ENCODE measurements at places on chromosomes 13 and 19. TPM values are rescaled to one million over a fixed set of nuclear protein-coding genes. Genes with fewer than 3 reads are reported as not detected.
A peak's percentile ranks its signal among the peaks of the same experiment; 100 is the strongest.

- no peak for DNase-seq
Measured at GRCh38 chr19:45597425-45598111, 4.4 kb downstream of the GPR4 start.

CYP2A6 gene
- not detected for polyA plus RNA-seq

IFNL1 gene
- polyA plus RNA-seq, result not detected

DNA sequence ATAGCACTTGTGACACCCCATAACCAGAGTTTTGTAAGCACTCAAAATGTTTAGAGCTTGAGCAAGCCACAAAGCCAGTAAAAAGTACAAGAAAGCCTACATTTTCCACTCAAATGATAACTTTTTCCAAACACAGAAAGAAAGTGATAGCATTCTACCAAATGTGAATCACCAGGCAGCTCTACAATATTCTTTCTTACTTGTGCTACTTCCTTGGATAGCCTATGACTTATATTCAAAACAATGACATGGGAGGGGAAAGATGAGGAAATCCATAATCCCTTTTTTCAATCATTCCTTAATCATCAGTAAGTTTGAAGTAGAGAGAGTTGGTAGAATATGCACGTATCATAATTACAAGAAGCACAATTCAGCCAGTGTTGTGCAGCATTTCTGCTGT, 650.8 kb upstream of the PCDH9 start:
- no peak for DNase-seq

- DNase-seq, result no peak
Measured at GRCh38 chr13:86731987-86732386, 932.8 kb upstream of the SLITRK6 start.

DNA sequence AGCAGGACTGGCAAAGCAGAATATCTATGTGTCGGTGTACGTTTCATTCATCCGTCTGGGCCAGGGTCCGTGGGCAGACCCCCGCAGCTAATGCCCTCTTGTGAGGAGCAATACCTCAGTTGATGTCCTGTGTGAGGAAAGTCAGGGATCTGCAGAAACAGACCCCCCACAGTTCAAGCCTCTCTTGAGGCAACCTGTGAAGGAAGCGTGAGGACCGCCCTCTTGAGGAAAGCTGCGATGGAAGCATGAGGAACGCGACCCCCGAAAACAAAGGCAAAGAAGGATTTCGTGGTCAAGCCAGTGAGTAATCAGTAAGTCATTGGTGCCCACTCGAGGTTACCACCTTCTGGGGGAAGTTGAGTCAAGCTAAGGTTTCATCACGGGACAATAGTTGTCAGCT, 20.9 kb upstream of the ZNF83 start:
- DNase-seq, result no peak

DNA sequence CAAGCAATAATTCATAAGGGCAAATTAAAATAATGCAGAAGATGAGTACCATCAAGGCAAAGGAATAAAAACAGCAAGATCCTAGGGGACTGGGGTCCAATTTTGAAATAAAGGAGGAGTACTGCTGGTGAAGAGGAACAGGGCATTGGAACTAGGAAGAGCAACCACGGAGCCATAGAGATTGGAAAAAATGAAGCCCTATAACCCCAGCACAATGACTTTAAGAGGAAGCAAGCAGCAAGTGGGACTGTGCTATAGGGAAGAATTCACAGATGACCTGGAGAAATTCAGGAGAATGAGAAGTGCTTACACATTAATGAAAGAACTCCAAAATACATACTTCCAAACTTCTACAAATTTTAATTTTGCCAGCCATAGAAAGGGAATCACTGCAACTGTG, 44.9 kb upstream of the ITM2B start:
- DNase-seq, result no peak

DNA sequence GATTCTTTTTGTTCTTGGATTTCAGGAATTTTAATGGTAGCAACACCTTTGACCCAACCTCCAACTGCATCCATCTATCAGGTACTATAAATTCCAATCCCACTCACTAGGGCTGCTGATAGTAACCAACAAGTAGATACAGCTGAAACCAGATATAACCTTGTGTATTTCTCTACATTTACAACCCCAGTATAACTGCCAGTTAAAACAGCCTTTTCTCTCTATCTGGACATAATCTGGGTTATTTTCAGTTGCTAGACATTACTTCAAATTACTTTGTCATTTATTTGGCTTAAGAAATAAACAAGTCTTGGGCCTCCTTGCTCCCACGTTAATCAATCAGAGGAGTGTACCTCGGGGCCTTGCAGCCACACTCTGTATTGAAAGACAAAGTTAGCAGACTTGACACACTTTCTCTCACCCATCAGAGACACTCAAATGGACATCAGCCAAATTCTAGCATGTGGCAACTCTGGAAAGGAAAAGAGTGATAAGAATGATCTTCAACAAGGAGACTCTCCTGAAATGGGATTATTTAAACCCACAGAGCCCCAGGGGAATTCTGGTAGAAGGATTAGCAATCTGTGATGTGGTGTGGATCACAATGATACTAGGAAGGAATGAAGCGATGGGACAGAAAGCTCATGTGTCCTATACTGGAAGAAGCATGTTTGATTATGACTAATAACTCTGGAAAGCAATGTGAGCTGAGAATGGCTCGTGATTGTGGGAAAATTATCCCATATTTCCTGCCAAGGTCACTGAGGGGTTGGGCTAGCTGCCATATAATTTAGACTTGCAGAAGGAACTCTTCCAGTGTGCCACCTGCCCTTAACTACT, 157.5 kb downstream of the FLT1 start:
- DNase-seq, result no peak

PRX gene
- 0.56 TPM for polyA plus RNA-seq

LILRB2 gene
- 23.8 TPM for polyA plus RNA-seq

DNA sequence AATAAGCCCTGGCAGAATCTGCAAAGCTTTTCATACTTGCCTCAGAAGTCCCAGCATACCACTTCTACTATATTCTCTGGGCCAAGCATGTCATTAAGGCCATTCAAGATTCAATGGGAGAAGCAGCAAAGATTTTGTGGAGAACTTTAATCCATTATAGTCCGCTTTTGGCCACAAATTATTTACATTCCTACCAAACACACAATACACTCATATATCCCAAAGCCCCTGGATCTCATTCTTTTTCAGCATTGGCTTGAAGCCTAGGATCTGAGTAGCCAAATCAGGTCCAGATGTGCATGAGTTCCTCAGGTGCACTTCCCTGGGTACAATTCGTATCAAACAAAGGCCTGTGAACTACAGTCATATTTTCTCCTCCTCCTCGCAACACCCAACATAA, 203.4 kb downstream of the NDFIP2 start:
- DNase-seq, result no peak

DNA sequence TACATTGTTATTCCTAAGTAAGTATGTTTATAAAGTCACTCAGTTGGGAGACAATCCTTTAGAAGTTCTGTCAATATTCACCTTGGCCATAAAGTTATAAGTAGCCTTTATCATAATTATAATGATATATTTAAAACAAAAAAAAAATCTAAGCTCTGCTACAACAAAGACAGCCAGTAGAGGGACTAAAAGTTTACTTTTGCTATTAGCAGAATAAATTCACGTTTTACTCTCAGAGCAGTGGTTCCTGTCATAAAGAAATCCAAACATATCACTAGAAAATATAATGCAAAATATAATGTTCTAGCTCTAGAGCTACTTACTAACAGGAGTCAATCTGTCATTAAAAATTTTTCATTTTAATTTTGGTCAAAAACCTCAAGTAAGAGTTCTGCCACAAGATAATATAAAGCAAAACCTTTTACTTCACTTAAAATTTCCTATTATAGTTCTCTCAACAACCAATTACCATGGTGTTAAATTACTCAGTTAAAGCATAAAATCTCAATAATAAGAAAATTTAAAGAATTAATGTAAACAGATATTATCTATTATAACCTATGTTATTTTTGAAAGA, 17.7 kb downstream of the INTS6 start:
- DNase-seq, result no peak

- DNase-seq, result no peak
Measured at GRCh38 chr19:53782698-53783097, 41.4 kb downstream of the NLRP12 start.

- DNase-seq, result no peak
Measured at GRCh38 chr19:1488282-1488601, 1.9 kb downstream of the PCSK4 start.

DNA sequence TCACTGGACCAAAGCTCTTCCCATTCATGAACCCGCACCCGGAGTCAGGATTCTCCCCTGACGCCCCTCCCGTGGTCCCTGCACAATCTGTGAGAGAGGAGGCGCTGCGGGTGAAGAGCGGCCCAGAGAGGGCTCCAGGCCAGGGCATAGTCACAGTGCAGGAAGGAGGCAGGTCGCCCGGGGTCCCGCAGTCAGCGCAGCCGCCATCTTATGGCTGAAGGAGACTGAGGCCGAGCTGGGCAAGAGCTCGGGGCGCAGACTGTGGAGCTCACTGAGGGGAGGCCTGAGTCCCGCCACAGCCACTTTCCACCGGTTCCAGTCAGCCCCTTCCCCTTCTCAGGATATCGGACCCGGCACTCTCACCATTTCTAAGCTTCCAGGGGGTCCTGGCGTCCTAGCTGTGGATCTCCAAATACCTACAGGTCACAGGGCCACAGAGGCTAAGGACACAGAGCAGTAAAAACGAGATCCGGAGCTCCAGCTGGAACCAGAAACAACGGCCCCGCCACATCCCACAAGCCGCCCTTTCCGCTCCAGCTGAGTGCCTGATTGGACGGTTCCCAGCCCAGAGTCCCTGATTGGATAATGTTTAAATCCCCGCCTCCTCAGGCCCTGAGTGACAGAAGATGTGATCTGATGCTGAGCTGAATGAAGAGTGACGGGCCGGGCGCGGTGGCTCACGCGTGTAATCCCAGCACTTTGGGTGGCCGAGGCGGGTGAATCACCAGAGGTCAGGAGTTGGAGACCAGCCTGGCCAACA, at the start of gene ZNF99:
Gene ZNF99, minus strand, starts transcription at position 501 of the 760 bp plus-strand sequence. Its CDS starts 135 bp downstream, at position 366.
- no peak for DNase-seq

GRCh38 chr19:54319049-54319448, 6.1 kb upstream of the LILRA5 start:
- DNase-seq, result no peak

RNF225 gene
- polyA plus RNA-seq, result not detected

- peak; percentile 51 for DNase-seq
Measured at GRCh38 chr19:33501693-33502356, 19.8 kb downstream of the PEPD start.

SLC6A16 gene
- 2.7 TPM for polyA plus RNA-seq

DNA sequence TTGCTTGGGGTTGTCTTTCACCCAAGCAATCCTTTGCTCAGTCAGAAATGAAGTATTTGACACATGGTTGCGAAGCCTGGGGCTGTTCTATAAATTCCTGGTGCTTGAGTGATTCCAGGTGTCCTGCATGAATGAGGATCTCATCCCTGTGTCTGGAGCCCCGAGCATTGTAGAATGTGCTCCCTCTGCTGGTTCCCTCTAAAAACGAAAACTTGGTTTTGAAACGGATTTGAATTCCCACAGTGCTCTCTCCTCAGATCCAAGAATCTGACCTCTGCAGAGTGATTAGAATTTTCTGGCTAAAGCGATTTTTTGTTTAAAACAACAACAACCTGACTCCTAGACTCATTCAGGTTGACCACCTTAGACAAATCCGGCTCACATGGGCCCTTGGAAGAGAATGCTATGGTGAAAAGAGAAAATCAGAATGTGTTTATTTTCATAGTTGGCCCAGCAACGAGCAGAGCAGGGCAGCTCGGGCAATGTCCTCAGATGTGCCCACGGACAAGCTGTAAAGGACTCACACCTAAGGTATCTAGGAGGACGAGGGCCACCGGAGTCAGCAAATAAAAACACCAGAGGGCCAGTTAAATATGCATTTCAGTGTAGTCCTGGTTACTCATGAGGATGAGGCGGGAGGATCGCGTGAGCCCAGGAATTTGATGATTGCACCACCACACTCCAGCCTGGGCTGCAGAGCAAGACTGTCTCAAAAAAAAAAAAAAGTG, 8.7 kb upstream of the ATP12A start:
- DNase-seq, result no peak

DNA sequence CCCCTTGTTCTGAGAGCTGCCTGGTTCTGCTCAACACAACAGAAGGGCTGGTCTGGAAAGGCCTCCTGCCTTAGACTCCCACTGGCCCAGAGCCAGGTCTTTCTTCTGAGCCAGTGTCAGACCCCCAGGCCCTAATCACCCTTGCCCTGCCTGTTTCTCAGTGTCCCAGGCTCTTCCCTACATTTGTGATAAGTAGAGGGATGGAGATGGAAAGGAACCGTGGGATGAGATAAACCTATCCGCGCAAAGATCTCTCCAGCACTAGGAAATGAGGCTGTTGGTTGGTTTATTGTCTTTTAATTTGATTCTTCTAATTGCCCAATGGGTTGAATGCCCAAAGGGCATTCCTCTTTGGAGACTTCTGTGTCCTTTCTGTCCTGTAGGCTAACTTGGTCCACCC, 470.0 kb downstream of the TSHZ3 start:
- no peak for DNase-seq

- no peak for DNase-seq
Measured at GRCh38 chr13:26168835-26169234, 53.3 kb downstream of the RNF6 start.

PINLYP gene
- 10.5 TPM for polyA plus RNA-seq

DNA sequence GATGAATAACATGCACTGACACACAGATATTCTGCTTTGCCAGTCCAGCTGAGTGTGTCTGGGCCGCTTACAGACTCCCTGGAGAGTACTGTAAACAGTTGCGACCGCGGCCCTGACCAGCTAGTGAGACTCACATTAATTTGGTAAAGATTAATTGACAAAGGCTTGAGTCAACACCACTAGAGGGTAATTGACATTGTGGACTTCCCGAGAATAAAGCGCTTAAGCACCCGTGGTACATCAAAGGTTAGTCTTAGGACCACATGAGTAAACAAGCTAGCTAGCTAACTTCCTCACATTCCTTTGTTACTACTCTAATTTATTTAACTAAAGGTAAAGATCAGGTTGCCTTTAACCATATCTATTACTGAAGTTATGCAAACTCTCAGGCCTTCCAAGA, 624.4 kb upstream of the ARGLU1 start:
- no peak for DNase-seq

GRCh38 chr13:91117351-91117750, 230.1 kb upstream of the MIR17HG start:
- no peak for DNase-seq

FPR3 gene
- 5.4 TPM for polyA plus RNA-seq

DNA sequence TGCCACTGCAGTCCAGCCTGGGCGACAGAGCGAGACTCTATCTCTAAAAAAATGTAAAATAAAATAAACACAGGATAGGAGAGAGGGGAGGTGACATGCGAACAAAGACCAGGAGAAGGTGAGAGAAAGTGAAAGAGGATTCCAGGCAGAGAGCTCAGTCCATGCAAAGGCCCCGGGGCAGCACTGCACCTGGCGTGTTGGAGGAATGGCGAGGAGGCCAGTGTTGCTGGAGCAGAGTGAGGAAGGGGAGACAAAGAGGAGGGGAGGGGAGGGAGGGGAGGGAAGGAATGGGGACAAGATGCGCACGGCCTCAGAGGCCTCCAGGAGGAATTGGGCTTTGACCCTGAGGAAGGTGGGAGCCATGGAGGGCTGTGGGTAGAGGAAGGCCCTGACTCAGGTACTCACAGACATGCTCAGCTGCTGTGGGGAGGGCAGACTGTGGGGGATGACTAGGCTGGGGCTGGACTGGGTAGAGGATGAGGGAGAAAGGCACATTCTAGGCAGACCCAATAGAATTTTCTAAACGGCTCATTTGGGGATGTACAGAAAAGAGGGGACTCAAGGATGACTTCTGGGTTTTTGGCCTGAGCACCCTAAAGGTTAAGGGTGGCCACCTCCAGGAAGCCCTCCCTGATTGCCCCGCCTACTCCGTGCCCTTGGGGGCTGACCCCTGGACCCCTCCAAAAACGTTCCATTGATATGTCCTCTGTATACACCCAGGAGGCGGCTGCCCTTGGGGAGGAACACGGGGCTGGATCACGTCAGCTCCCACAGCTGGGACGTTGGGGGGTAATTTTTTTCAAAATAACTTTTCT, 43.9 kb downstream of the PTPRS start:
- no peak for DNase-seq

- DNase-seq, result peak; percentile 91
Measured at GRCh38 chr19:39297931-39298634, 1.9 kb downstream of the IFNL1 start.

All from spleen (tissue), 13 donors.